Mesothelial cell of epicardium (in vitro differentiated cells): ENCODE measurements at places on chromosomes 7 and 10.

DNA sequence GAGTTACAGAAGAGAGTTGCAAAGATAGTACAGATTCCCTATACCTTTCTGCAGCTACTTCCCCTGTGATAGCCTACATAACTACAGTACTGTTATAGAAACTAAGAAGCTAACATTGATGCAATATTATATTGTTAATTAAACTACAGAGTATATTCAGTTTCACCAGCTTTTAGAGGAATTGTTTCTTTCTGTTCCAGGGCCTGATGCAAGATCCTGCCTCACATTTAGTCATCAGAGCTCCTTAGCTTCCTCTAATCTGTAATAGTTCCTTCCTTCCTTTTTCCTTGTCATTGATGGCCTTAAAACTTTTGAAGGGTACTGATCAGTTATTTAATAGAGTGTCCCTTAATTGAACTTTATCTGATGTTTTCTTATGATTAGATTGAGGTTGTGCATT is 56.8 kb downstream of the SDHAF3 start:
- no peaks in the 10 kb centered on the region for H3K36me3 ChIP-seq
- no peak overlapping the region for H3K27ac ChIP-seq
- H3K4me1 ChIP-seq, result peaks cover 7% of the 10 kb centered on the region

- peaks cover 45% of the 10 kb centered on the region for H3K4me1 ChIP-seq
- H3K27me3 ChIP-seq, result no peaks in the 10 kb centered on the region
- H3K27ac ChIP-seq, result peak overlapping the region; percentile 94
- no peak overlapping the region for H3K4me3 ChIP-seq
These were observed 371.6 kb downstream of the RPS24 start for GRCh38 chr10:78405231-78405630.

DNA sequence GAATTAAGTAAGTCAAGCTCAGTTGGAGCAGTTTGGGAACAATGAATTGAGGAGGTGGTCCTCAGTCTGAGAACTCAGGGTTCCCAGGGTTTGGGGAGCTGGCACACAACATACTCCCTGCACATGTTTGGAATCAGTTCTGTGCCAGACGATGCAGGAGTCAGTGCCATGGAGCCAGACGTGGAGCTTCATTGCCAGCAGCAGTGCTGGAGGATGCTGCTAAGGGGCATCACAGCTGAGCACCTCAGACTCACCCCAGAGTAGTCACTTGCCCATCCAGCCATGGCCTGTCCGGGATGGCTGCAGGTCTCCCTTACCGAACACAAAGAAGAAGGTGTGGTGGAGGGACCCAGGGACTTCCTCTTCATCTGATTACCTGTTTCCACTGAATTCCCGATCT is 7.9 kb downstream of the GIMAP5 start:
- H3K27ac ChIP-seq, result no peak overlapping the region
- H3K27me3 ChIP-seq, result peaks cover 92% of the 10 kb centered on the region
- H3K4me1 ChIP-seq, result no peaks in the 10 kb centered on the region
- no peak overlapping the region for H3K4me3 ChIP-seq
- DNase-seq, result no peak
- H3K36me3 ChIP-seq, result no peaks in the 10 kb centered on the region

DNA sequence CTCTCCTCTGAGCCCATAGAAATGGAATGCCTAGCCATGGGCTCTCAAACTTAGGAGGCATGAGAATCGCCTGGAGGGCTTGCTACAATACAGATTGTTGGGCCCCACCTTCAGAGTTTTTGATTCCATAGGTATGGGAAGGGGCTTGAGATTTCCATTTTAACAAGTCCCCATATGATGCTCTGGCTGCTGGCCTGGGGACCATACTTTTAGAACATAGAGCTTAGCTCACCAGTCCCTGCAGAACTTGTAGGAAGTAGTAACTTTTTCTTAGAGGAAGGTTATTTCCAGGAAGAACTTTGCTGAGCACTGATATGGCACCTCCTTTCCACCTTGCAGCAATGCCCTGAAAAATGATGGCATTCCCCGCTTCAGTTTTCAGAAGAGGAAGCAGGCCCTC is 177.0 kb upstream of the ZMIZ1 start:
- DNase-seq, result no peak
- H3K36me3 ChIP-seq, result no peaks in the 10 kb centered on the region
- H3K4me3 ChIP-seq, result no peak overlapping the region
- no peak overlapping the region for H3K27ac ChIP-seq

DNA sequence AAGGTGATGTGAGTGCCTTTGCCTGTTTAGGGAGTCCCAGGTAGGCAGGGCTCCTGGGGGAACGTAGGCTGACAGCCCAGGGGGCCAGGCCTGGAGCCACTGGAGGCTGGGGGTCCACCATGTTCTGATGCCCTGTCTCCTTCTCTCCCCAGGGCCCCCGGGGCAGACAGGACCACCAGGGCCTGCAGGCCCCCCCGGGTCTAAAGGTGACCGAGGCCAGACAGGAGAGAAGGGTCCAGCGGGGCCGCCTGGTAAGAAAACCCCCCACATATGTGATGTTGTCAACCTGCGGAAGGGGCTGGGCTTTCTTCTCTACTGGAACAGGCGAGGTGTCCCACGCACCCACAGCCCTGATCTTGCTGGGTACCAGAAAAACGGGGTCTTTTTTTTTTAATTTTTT is 85.2 kb downstream of the MYL10 start:
- H3K36me3 ChIP-seq, result peaks cover 20% of the 10 kb centered on the region
- DNase-seq, result no peak
- H3K27me3 ChIP-seq, result no peaks in the 10 kb centered on the region
- no peak overlapping the region for H3K27ac ChIP-seq

GRCh38 chr10:129222436-129222835 is 244.6 kb upstream of the MGMT start:
- no peak for DNase-seq
- no peaks in the 10 kb centered on the region for H3K36me3 ChIP-seq
- no peak overlapping the region for H3K4me3 ChIP-seq

GRCh38 chr7:31340603-31341002 is at the start of gene NEUROD6:
NEUROD6 (minus strand) TSS chr7:31340726; CDS start chr7:31339268, 1,458 bp downstream.
- H3K36me3 ChIP-seq, result no peaks in the 10 kb centered on the region
- H3K27ac ChIP-seq, result no peak within 1 kb of the TSS
- no peak within 1 kb of the TSS for H3K4me3 ChIP-seq
- peaks cover 5% of the 10 kb centered on the region for H3K4me1 ChIP-seq

DNA sequence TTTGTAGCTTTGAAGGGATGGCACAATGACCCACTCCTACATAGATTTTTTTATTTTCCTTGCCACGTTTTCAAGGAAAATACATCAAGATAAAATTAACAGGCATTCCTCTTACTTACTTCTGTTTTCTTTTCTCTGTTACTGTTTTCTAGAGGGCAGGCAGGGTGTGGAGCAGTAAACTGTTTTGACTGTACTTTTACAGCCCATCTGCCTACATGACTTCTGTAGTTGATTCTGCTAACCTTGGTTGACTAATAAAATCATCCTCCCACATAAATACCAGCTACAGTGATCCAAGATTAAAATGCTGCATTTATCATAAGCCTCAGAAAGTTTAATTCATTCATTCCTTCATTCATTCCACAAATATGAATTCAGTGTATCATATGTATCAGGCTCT is 158.5 kb downstream of the TRIL start:
- no peak overlapping the region for H3K4me3 ChIP-seq
- DNase-seq, result no peak
- no peak overlapping the region for H3K27ac ChIP-seq
- peaks cover 18% of the 10 kb centered on the region for H3K4me1 ChIP-seq
- no peaks in the 10 kb centered on the region for H3K27me3 ChIP-seq

DNA sequence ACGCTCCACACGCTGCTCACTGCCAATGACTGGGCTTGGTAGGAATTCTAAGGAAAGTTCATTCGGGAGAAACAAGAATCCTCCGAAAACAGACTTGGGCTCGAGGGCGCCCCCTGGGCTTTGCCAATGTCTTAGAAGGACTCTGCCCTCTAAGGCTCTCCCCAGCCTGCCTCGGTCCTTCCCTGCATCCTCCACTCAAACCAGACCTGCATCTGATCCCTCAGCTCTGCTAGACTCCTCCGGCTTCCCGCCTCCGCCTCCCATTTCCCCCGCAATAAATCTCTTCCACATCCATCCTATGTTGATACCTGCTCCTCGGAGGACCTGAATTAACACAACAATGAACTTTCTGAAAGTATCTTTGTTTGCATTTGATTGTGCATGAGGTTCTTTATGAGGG is 177.6 kb downstream of the PLPP4 start:
- H3K27ac ChIP-seq, result no peak overlapping the region
- H3K36me3 ChIP-seq, result no peaks in the 10 kb centered on the region
- H3K4me1 ChIP-seq, result no peaks in the 10 kb centered on the region
- H3K4me3 ChIP-seq, result no peak overlapping the region

DNA sequence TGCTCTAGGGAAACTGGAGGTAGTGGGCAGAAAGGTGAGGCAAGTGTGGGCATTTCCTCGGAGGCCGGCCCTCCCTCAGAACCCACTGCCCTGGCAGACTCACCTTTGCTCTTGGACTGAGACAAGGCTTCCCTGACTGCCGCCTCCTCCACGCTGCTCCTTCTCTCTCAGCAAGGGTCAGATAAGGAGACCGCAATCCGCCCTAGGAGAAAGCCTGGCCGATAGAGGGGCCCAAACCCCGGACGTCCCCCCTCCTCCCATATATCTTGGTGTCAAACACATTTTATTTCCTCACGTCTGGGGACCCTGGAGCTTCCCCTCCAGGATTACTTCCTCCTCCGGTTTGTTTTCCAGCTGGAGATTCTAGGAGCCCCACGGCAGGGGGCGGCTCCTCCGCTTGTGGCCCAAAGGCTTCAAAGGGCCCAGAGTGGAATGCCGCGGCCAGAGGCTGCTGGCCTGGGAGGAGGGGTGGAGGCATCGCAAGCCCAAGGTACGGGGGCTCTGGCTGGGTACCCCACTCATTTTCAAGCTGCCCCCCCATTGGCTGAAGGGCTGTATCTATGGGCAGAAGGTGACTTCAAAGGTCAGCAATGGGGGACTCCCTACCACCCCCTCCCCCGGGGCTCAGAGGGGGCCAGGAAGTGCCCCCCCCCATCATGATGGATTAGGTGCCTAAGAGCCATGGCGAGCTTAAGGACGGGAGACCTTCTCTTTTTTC is 31.7 kb upstream of the LBX1 start:
- H3K4me3 ChIP-seq, result no peak overlapping the region
- peaks cover 35% of the 10 kb centered on the region for H3K4me1 ChIP-seq
- DNase-seq, result no peak
- no peak overlapping the region for H3K27ac ChIP-seq

- H3K36me3 ChIP-seq, result peaks cover 3% of the 10 kb centered on the region
- no peak for DNase-seq
- H3K4me3 ChIP-seq, result no peak overlapping the region
- no peaks in the 10 kb centered on the region for H3K27me3 ChIP-seq
- peak overlapping the region; percentile 39 for H3K27ac ChIP-seq
- peaks cover 16% of the 10 kb centered on the region for H3K4me1 ChIP-seq
These were observed 99.0 kb downstream of the PLPP4 start for GRCh38 chr10:120555842-120556532.

- H3K4me1 ChIP-seq, result no peaks in the 10 kb centered on the region
- H3K4me3 ChIP-seq, result no peak overlapping the region
- no peak overlapping the region for H3K27ac ChIP-seq
- peaks cover 62% of the 10 kb centered on the region for H3K36me3 ChIP-seq
- no peaks in the 10 kb centered on the region for H3K27me3 ChIP-seq
These were observed 57.0 kb downstream of the TBC1D12 start for GRCh38 chr10:94459385-94459784.

GRCh38 chr10:95234951-95235350 is 40.9 kb downstream of the ACSM6 start:
- no peak overlapping the region for H3K27ac ChIP-seq
- H3K4me3 ChIP-seq, result no peak overlapping the region
- DNase-seq, result no peak
- peaks cover 8% of the 10 kb centered on the region for H3K4me1 ChIP-seq

- peaks cover 53% of the 10 kb centered on the region for H3K4me1 ChIP-seq
- no peaks in the 10 kb centered on the region for H3K36me3 ChIP-seq
- H3K4me3 ChIP-seq, result no peak overlapping the region
- DNase-seq, result no peak
These were observed 4.7 kb upstream of the TMEM72 start for GRCh38 chr10:44906486-44906885.

DNA sequence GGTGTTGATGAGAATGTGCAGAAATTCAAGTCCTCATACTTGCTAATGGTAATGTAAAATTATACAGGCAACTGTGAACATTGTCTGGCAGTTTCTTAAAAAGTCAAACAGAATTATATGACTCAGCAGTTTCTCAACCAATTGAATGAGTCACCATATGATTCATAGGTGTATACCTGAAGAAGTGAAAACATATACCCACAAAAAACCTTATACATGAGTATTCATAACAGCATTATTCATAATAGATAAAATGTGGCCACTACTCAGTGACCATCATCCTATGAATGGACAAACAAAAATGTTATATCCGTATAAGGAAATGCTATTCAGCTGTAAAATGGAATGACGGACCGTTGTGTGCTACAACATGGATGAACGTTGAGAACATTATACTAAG is 253.5 kb downstream of the MALRD1 start:
- no peaks in the 10 kb centered on the region for H3K36me3 ChIP-seq
- no peak overlapping the region for H3K4me3 ChIP-seq
- H3K27me3 ChIP-seq, result peaks cover 3% of the 10 kb centered on the region
- no peak overlapping the region for H3K27ac ChIP-seq
- peaks cover 7% of the 10 kb centered on the region for H3K4me1 ChIP-seq

GRCh38 chr7:9603291-9603690 is 1169.9 kb downstream of the NXPH1 start:
- no peak overlapping the region for H3K4me3 ChIP-seq
- no peak for DNase-seq
- no peaks in the 10 kb centered on the region for H3K4me1 ChIP-seq
- H3K36me3 ChIP-seq, result no peaks in the 10 kb centered on the region

DNA sequence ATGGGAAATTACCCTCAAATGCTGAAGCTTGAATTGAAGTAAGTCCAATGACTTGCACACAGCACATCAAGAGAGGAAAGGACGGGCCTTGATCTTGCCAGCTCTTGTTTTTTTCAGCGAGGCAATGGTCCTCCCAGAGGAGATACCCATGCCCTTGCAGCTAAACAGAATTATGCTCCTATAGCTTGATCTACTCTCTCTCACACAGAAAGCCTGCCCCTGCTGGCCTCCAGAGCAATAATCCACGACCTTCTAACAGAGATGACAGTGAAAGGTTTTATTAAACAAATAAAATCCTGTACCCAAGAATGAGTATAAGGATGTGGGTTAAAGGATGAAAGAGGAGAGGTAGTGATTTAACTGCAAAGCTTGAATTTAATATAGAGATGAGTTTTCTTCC is 268.0 kb downstream of the ADRA2A start:
- no peak for DNase-seq
- H3K4me3 ChIP-seq, result no peak overlapping the region
- H3K36me3 ChIP-seq, result peaks cover 2% of the 10 kb centered on the region
- peaks cover 35% of the 10 kb centered on the region for H3K27me3 ChIP-seq
- no peaks in the 10 kb centered on the region for H3K4me1 ChIP-seq

GRCh38 chr7:134184767-134185166 is 57.6 kb downstream of the LRGUK start:
- no peak for DNase-seq
- H3K4me1 ChIP-seq, result no peaks in the 10 kb centered on the region
- H3K36me3 ChIP-seq, result no peaks in the 10 kb centered on the region
- peaks cover 7% of the 10 kb centered on the region for H3K27me3 ChIP-seq
- H3K4me3 ChIP-seq, result no peak overlapping the region
